ENCODE measurements at places on chromosomes 7 and 10. TPM values are rescaled to one million over a fixed set of nuclear protein-coding genes. Genes with fewer than 3 reads are reported as not detected.

DNA sequence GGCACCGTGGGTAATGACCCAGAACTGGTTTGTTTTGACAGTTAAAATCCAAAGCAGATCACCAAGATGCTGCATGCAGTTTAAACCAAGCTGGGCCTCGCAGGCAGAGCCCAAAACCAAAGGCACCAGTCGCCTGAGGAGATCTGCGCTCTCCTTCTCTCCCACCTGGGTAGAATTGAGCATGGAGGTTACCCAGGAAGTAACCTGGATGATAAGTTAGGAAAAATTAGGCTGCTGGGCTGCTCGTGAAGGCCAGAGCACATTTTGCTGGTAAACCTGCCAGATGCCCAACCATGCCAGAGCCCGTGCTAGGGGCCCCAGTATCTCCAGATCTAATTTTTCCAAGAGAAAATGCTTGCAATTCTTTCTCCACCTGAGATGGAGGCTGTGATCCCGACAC, 388.3 kb upstream of the MGMT start:
- no peak for DNase-seq

PHYH gene
- 25.1 TPM for total RNA-seq

DNA sequence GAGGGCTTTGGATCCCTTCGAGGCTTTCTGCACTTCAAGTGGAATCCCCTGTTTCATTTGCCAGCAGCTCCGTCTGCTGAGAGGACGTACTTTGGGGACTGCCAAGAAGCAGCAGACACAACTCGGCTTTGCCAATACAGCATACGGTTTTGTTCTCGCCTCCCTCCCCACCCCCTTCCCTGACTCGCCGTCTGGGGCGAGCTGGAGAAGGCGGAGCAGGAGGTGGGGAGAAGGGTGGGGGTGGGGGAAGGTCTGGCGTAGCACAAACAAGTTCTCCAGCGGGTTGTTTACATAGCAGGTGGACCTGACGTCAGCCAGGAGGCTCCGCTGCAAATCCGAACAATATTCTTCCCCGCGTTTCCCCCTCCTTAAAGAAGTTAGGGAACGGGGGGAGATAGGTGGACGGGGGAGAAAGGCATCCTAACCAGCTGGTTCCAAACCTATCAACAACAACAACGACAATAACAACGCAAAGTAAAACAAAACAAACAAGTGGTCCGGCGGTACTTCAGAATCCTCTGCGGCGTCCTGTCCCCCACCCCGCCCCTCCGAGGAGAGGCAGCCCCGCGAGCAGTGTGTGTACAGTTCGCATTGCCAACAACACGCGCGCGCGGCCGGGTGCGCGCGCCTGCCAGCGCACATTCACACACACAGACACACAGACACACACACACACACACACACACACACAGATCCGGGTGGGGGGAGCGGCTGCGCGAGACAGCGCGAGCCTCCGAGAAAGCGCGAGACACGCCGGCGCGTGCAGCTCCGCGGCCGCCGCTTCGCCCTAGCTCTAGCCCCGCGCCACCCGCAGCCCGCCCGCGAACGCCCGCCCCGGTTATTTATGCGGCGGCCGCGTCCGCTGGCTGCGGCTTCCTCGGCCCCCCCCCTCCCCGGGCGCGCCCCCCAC, 167.0 kb upstream of the PPP1R3A start:
- peak; percentile 93 for DNase-seq

GRCh38 chr10:65950075-65950474, 975.8 kb upstream of the LRRTM3 start:
- DNase-seq = no peak

DNA sequence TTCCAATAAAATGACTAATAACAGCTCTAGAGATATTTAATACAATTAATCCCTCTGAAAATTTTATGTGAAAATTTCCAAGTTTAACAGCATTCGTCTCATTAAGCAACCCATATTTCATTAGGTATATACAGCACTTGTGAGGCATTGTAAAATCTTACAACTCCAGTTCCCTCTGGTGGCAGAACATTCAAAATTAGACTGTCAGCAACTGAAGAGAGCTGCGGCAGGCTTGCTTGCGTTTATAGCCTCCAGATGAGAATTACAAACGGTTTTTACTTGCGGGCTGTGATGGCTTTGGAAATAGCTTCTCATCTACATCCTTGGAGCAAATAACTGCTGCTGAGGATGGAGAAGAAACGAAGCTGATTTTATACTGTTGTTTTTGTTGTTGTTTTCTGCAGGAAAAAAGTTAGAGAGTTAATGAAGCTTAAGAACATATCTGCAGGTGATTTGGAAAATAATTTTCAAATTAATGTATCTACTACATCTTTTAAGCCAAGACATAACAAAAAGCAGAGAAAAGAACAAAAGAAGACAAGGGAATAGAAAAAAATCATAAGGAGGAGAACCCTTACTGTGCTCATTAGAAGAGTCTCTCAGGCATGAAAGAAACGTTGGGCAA, 171.3 kb downstream of the MAGI2 start:
- DNase-seq = no peak

LMTK2 gene
- total RNA-seq = 13.6 TPM

DNA sequence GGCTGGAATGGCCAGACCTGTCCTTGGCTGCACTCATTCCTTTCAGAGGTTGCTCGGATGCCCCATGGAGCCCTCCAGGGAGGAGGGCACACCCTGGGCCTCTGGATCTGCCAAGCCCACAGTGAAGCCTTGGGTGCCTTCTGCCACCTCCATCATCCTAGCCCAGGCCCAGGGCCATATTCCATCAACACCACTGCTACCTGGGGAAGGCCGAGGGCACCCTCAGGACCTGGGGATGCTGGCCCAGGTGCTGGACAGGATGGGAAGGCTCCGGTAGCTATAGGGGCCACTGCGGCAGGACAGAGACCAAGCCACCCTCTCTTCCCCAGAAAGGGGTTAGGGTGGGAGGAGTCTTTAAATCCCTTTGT, 810 bp downstream of the OPN4 start:
- peak; percentile 57 for DNase-seq
